ENCODE measurements at places on chromosomes 6 and 20.

DNA sequence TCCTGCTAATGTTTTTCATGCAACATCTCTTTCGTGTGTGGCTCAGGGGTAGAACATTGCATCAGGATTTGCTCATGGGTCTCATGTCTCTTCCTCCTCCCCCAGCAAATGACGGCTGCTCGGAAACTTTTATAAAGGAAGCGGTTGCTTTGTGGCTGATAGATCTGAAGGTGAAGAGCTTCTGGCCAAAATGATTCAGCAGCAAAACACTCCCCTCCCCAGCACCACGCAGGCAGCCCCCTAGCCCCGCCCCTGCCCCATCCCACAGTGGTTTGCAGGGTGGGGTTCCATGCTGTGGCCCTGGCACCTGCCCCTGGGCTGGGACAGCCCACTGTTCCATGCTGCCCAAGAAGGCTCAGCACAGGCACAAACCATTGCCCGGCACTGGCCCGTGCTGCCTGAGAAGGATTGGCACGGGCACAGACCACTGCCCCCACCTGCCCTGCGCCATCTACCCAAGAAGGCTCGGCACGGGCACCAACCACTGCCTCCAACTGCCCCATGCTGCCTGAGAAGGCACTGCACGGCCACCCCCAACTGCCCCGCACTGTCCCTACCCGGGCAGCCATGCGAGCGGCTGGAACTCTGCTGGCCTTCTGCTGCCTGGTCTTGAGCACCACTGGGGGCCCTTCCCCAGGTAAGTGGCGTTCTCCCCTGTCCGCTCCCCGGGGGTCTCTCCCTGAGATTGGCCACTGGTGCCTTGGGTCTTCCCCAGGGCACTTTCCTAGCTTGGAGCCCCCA lies at the start of gene CST7:
Gene CST7, plus strand, starts transcription at position 331 of the 741 bp plus-strand sequence. Its CDS starts 237 bp downstream, at position 568.
- DNase-seq = peak; percentile 75

DNA sequence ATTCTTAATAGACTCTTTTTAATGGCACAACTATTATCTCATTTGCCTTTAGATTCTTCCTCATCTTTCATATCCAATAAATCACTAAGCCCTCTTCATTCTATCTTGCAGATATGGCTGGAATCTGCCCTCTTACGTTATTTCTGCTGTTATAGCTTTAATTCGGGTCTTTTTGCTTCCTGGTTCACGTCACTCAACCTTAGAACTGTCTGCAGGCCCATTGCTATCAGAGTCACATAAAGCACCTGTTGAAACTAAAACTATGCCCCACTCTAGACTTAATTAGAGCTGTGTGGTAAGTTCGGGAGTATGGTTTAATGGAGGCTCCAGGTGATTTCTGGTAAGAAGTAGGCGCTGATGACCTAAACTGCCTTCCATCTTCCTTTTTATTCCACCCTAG lies 988 bp downstream of the QRSL1 start:
- DNase-seq = no peak

DNA sequence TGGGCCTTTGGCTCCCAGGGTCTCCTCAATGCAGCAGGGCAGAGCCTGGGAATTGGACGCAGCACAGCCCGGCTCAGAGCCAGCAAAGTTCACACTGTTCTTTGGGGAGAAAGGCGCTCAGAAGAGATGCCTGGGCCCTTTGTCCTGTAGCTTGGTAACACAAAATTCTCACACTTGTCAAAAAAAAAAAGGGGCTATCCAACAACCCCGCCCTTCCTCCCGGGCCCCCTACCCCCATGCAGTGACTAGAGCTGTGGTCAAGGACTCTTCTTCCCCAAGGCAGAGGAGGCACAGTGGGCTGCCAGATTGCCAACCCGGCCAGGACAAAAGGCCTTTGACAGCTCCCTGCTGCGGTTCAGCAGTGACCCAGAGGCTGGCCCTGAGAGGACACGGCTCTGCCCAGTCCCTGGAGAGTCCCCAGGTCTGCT lies 2.0 kb downstream of the NKAIN4 start:
- no peak for DNase-seq

DNA sequence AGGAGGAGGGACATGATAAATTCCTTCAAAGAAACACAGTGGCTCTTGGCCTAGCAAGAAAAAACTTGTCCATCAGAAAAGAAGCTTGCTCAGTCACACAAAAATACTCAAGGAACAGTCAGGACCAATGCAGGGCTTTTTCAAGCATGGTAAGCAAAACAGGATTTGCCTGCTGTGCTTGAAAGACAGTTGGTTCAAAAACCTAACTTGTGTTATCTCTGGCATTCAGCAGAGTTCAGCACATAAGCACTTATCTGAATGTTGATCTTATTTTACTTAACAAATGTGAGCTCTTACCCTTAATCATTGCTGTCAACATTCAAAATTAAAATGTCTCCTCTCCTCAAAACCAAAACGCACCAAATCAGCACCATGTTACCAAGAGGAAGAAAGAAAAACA lies 38.3 kb downstream of the ATG5 start:
- no peak for DNase-seq

DNA sequence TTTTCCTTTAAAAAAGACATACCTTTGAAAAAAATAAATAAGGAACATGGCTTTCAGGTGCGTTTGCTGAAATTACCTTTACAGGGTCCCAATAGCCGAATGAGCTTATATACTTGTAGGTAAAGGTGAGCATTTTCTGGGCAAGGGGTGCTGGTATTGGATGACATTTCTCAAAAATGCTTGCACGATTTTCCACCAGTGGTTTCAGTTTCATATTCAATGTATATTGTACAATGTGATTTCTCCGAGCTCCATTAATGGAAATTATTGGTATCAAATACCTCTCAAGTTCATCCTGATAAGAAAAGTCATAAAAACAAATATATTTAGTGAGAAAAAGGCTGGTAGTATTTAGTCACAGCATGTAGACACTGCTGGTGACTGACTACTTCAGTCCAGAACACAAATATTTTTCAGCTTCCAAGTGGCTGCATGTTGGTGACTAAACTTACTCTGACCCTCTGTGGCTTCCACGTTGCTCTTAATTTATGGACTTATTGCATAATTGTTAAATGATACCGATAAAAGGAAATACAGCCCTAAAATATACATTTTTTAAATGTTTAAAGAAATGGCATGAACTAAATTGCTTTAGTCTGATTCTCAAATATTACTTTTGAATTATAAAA lies 32.9 kb upstream of the ZBTB24 start:
- no peak for DNase-seq

Data from naive thymus-derived CD4-positive, alpha-beta T cell (primary cell).